ENCODE measurements at places on chromosomes 5 and 9. TPM values are rescaled to one million over a fixed set of nuclear protein-coding genes. Genes with fewer than 3 reads are reported as not detected.

The GLIPR2 gene
- polyA plus RNA-seq: 33.3 TPM

DNA sequence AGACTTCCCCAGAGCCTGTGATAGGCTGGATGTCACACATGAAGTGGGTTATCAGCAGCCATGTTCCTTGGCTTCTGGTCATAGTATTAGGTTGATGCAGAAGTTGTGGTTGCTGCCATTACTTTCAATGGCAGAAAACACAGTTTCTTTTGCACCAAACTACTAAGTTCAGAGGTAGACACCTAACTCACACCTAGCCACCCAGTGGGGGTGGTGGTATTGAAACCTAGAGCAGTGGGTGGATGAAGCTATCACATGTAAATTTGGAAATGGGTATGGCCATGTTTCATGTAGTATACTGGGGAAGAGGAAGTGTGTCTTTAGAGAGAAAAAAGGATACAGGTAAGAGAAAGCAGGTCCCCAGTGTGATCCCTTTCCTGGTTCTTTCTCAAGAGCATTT lies 347.9 kb upstream of the SEMA6A start:
- no peak for DNase-seq

DNA sequence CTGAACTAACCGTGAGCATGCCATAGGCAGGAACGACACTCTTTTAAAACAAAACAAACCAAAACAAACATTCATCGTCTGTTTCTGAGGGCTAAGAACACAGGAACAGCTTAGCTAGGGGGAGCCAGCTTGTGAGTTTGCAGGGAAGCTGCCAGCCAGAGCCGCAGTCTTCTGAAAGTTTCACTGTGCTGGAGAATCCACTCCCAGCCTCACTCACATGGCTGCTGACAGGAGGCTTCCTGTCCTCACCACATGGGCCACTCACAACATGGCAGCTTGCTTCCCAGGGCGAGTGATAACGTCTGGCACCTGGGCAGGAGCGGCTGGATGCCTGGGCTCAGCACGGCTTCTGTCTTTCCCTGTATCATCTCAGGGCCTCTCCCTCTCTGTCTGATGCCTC lies 275.2 kb downstream of the MSX2 start:
- DNase-seq: no peak

The IL5 gene
- 0.31 TPM for polyA plus RNA-seq

DNA sequence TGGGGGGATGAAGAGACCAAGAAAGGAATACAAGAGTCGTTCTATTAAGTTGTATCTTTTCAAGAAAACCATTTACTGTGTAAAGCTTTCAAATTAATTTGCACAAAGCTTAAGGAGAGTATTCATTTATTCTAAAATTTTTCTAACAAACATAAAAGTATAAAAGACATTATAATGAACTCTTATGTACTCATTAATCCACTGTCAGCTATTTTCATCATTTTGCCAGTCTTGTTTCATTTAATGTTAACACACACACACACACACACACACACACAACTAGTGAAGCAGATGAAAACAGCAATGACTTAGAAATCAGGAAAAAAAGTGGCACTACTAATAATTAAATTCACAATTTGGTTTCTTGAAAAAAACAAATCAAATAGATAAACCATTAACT lies 176.7 kb downstream of the TLE1 start:
- no peak for DNase-seq

DNA sequence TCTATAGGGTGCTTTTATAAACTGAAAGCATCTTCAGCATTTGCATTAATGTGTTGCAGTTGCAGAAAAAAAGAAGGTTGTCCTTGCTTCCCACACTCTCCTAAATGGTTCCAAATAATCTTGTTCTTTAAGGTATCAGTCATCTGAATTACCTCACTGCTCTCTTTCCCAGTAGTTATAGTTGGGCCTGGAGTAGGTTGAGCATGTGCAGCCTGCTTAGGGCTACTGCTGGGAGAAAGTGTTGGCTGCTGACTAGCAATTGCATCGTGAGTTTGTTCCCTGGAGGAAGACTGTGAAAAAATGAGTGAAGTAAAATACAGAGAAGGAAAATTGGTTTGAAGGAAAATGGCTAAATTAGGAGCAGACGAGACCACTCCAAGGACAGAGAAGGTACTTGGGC lies 74.5 kb downstream of the PRR16 start:
- DNase-seq: no peak

DNA sequence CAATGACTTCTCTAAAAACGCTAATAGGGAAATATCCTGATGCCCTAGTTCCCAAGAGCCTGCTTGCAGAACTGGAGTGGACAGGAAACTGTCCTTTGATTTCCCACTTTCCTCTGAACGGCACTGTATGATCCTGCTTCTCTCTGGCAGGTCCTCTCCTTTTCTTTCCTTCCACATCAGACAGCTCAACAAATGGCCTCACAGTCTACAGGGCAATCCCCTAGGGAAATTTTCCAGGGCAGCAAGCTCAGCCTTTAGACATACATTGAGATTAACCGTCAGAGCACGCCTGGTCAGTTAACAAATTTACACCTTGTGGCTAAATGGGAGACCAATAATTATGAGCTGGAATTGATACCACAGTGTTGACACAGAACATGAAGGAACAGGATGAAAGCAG lies 164.9 kb downstream of the SLC24A2 start:
- DNase-seq: no peak

The PTGDS gene
- polyA plus RNA-seq: 40.4 TPM

The QRFP gene
- polyA plus RNA-seq: 0.70 TPM

DNA sequence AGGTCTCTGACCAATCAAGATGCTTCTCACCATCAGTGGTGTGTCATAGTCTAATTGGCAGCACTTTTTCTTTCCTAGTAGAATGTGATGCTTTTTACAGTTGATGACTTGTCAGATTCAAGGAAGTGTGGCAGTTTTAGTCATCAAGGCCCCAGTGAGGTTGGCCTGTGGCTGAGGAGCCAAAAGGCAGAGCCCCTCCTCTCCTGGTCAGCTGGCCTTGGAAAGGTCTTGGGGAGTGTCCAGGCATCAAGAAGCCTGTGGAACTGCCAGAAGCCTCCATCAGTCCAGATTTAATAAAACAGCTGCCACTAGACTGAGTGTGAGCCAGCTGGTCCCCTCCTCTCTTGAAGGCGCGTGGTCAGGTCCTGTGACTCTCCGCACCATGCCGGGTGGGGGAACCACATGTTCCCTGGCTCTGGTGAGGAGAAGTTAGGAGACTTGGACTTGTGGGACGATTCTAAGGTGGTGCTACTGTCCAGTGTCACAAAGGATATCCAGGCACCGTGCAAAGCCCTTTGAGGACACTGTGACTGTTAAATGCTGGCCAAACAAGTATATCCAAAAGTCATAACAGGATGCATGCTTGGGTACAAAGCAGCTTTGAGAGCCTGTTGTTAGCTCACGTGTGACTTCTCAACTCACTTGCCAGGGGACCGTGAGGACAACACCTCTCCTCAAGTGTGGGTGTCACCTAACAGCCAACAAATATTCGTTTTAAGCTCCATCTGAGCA lies 6.1 kb upstream of the ANGPTL2 start:
- DNase-seq: no peak

DNA sequence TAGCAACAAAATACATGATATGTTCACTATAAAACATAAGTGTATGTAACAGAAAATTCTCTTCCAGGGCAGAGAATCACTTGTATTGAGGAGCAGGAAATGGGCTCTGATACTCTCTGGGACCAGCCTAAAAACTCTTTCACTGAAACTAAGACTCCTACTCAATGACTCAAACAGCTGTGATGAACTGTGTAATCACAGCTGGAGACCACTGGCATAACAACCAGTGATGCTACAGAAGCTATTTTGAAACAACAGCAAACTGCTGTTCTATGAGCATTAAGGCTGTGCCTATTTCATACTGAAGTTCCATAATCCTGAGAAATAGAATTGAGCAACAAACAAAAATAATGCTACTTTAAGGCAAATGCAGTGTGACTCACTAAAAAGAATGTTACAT lies 594.0 kb downstream of the HINT1 start:
- no peak for DNase-seq

- no peak for DNase-seq
Observed at GRCh38 chr5:97499605-97500004, 316.6 kb upstream of the RIOK2 start.

The KIAA0825 gene
- 5.8 TPM for polyA plus RNA-seq

DNA sequence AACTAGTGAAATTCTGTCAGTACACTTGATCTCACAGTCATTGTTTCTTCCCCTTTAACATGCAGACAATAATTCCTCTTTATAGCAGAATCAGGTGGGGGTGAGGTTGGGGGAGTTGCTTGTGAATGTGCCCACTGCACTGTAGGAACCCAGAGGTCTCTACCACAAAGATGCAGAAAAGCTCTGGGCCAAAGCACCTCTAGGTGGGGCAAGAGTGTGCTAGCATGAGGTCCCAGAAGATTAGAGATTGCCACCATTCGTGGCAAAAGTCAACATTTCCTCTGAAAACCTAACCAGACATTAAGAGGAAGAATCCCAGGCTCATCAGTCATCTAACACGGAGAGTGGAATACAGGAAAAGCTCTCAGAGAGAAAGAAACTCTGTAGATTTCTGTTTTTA lies 74.5 kb downstream of the PTCD2 start:
- DNase-seq: no peak

The MEGF10 gene
- polyA plus RNA-seq: 0.80 TPM

- DNase-seq: no peak
Observed at GRCh38 chr5:180908998-180909731, 10.2 kb downstream of the BTNL8 start.

DNA sequence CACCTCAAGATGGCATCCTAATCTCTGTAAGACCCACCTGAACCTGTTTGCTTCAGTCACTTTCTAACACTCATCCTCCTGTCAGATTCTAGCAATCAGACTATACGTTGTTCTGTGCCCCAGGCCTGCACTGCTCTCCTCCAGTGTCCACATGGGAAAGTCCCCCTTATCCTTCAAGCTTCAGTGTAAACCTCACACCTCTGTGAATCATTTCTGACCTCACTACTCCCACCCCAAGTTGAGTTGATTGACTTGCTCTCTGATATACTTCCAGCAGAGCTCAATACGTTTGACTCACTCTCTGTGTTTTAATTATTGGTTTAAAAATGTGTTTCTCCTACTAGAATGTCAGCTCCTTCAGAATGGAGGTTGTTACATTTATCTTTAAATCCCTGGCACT lies 240.2 kb downstream of the FBXL17 start:
- DNase-seq: no peak

GRCh38 chr5:173729079-173729765 lies 112.8 kb upstream of the BOD1 start:
- peak; percentile 30 for DNase-seq

The EXD3 gene
- polyA plus RNA-seq: 16.9 TPM

The PLAC8L1 gene
- 0.52 TPM for polyA plus RNA-seq

DNA sequence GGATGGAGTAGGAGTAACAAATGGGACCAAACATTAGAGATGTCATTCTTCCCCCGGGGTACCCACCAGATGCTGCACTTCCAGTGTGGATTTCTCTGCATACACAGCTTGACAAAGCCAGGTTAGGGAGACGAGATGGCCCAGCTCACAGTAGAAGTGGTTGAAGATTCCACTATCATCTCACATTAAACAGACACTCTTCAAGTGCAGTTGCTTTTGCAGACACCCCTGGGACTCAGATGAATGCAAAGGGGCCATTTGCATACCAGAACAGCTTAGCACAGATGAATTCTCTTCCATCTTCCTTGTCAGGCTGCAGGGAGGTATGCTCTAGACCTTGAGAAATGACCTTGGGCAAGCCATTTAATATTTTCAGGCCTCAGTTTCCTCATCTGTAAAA lies 12.6 kb upstream of the C5orf58 start:
- DNase-seq: no peak

The TTC33 gene
- polyA plus RNA-seq: 33.9 TPM

- DNase-seq: no peak
Observed at GRCh38 chr5:68277431-68277830, 61.9 kb downstream of the PIK3R1 start.

The CER1 gene
- polyA plus RNA-seq: 0.65 TPM

DNA sequence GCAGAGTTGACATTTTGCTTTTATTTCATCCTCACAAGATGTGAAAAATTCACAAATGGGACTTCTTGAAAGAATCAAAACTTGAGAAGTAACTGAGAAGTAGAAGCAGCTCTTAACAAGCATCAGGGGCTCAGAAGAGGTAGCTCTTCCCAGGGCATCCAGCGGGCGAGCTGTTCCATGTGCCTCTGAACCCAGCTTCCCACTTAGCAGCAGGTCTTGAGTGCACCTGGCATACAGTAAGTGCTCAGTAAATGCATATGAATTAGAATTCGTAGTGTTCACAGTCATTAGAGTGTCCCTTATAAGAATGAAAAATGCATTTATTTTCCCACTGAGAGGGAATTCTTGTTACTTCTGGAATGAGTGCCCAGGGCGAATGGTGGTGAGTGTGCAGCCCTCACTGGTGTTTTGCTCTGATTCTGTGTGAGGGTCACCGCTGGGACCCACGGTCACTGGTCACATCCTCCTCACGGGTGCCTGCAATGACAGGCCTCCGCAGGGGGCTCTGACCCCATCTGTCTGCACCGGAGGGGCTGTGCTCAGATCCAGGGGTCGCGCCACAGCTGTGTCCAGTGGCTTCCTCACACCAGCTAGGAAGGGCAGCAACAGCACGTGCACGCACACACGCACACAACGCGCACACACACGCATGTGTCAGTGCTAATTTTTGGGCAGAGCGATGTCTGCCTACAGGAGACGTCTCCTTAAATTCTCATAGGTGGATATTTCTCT lies 26.9 kb downstream of the EXOC3 start:
- DNase-seq: peak; percentile 30

The GPX3 gene
- polyA plus RNA-seq: 49.0 TPM

The TBC1D2 gene
- polyA plus RNA-seq: 16.4 TPM
